ENCODE measurements at places on chromosomes 4 and X.

DNA sequence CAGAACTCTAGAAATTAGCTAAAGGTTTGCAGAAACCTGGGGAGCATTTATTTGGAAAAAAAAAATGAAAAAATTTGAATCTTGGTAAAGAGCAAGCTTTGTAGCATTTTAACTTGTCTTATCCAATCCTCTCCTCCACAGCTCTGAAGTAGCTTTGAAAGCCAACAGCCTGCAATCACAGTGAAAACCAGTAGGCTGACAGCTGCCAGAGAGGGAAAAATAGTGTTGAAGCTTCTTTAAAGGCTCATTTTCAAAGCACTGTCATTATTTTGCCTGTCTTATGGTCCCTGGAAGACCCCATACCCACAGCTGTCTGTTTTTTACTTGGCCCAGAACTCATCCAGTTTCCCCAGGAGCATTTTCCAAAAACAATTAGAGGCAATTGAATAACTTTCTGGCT lies 230.8 kb upstream of the EDNRA start:
- DNase-seq = no peak

DNA sequence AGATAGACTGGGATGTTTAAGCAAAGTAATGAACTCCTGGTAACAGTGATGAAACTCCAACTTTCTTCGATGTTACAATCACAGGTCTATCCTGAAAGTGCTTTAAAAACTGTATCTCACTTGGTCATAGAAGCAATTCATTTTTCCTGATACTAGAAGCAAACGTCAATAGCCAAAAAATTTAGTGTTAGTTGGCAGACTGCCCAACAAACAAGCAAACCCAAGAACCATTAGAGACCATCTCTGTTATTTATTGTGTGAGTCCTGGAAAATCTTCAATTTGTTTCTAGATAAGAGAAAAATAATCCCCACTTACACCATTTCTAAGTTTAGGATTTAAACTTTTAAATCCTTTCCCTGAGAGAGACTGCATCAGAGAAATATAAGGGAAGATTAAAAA lies 553.9 kb downstream of the INPP4B start:
- DNase-seq = no peak

DNA sequence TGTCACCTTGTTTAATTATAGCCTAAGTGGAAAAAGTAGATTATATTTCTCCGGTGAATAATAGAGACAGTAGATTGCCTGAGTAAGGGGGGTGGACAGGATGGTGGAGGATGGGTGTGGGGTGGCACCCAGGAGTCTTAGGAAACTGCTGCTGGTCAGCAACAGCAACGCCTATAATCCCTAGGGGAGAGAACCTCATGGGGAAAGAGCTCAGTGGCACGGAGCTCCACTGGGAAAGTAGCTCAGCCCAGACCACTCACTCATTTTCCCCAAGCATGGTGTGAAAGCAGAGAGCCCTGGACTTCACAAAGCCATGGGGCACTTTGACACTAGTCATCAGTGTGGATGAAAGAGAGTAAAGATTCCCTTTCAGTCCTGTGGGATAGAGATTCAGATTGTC lies 31.1 kb downstream of the METTL14 start:
- DNase-seq = no peak

DNA sequence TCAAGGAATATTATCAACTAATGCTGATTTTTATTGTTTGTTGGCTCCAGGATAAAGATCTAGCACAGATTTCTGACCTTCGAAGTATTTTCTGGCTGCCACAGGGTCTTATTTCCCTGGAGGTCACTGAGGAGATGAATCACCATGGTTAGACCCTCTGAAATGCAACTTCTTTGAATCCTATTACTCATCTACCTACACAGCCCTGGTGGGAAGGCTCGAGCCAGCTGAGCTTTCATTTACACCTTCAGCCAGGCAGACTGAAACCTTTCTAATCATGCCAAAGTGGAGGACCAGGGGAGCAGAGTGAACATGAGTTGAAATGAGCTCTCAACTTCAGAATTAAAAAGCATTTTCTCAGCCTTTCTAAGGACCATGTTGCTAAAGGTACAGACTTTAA lies 130.5 kb downstream of the SMIM20 start:
- DNase-seq = no peak

DNA sequence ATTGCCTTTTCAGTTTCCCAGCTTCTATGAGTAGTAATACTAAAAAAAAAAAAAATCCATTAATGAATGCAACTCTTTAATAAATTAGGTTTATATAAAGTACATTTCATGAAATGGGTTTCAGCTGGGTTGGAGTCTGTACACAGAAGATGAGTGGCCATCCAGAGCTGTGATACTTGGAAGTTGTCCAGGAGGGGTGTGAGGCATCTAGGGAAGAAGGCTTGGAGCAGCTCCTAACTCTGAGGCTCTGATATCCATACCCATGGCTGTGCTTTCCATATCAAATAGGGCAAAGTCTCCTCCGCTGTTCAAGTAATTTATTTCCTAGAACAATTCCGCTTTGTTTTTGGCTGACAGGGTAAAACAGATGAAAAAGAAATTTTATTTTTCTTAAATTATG lies 423.3 kb upstream of the TENM3 start:
- DNase-seq = no peak
